ENCODE measurements at places on chromosomes 2 and 18.

- no peak for DNase-seq
Measured at GRCh38 chr18:77970814-77971213, 721.2 kb downstream of the GALR1 start.

GRCh38 chr2:55014962-55015939 lies 35.0 kb downstream of the RTN4 start:
- peak; percentile 87 for DNase-seq

GRCh38 chr2:240946654-240947053 lies 40.5 kb downstream of the CROCC2 start:
- peak; percentile 18 for DNase-seq

GRCh38 chr18:39033312-39033711 lies 1467.7 kb upstream of the CELF4 start:
- no peak for DNase-seq

DNA sequence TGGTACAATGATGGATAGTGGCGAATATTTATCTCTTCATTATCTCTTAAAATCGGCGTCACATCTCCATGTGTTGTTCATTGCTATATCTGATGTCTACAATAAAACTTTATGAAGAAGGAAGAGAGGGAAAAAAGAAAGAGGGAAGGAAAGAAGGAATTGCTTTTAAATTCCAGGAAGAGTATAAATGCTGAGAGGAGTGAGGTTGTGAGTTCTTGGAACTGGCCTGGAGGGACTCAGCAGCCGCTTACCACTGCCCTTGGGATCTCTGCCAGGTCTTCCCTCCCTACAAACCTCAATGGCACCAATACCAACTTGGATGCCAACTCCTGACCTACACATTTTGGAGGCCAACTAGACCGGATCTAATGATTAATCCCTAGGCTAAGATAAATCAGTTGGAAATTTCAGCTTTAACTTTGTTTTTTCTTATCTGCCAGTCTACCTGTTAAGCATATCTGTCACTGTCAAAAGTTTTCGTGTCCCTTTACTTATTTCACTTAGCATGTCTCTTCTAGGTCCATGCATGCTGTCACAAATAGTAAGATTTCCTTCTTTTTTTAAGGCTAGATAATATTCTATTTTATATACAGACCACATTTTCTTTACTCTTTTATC lies 9.8 kb downstream of the SCN9A start:
- peak; percentile 11 for DNase-seq

DNA sequence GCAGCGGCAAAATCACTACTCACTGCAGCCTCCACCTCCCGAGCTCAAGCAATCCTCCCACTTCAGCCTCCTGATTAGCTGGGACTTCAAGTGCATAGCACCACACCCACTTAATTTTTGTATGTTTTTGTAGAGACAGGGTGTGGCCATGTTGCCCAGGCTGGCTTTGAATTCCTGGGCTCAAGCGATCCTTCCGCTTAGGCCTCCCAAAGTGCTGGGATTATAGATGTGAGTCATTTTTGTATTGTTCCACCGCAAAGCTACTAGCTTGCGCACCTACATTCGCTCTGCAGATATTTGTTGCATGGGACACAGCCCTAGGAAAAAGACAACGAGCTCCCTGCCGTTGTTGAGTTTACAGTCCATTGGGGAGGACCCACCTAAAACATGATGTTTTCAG lies 173.5 kb upstream of the AGAP1 start:
- DNase-seq, result no peak

DNA sequence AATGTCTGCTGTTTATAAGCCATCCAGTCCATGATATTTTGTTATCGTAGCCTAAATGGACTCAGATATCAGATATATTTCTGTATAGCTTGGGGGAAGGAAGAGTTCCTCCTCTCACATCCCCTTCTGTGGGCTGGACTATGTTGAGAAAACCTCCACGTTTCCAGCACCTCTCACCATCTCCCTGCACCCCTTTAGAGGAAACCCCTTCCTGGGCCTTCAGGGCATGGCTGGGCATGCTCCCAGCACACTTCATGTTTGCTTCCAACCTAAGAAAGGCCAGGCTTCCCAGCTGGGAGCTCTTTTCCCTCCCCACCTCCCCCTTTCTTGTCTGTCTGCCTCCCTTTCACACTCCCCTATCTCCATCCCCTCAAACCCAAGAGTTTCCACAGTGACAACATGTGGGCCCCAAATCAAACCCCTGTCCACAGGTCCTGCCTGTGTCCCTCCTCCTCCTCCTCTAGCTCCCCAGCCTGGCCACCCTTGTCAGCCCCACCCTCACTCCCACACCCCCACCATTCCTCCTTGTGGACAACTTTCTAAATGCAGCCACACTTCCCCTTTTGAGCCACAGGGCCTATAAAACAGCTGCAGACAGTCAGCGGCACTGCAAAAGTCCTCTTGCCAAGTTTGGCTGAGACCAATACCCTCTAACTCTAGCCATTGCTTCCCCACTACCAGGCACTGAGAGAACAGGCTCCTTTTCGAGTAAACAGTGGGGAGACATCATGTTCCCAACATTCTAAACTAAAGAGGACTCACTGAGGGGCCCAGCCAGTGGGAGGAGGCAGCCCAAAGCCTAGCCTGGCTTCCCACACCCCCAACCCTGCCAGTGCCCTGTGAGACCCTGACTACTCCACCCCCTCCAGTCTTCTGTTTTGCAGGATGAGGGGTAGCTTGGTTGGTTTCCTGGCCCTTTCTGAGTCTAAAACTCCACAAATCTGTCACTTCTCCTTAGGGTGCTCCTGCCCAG lies 120.5 kb downstream of the ZFP36L2 start:
- peak; percentile 59 for DNase-seq

DNA sequence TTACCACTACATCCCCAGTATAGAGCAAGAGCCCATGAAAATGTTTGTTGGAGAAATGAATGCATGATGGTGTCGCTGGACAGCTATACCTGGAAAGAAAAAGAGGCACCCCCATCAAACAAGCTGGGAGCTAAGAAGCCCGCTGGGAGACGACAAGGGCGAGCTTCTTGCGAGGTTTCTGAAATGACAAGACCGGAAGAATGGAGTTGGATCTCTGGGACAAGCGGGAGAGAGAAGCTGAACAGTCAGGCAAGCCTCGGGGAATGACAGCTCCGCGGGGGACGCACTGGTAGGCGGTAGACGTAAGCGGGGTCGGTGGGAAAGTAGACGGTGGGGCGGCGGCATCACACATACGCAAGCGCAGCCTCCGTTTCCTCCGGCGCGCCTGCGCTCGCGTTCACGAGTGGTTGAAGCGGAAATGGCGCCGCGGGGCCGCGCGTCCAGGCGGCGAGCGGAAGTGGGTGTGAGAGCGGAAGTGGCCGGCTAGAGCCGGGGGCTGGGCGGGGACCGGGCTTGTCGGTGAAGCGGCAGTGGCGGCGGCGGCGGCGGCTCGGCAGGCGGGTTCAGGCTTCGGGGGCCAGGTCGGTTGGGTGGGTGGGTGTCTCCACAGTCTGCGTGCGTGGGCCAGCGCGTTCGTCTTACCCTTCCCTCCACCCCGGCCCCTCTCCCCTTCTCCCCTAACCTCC lies at the start of gene ARPC2:
Gene ARPC2, plus strand, starts transcription at position 516 of the 686 bp plus-strand sequence. CDS start 282 bp downstream, outside the sequence.
- DNase-seq, result peak; percentile 93

DNA sequence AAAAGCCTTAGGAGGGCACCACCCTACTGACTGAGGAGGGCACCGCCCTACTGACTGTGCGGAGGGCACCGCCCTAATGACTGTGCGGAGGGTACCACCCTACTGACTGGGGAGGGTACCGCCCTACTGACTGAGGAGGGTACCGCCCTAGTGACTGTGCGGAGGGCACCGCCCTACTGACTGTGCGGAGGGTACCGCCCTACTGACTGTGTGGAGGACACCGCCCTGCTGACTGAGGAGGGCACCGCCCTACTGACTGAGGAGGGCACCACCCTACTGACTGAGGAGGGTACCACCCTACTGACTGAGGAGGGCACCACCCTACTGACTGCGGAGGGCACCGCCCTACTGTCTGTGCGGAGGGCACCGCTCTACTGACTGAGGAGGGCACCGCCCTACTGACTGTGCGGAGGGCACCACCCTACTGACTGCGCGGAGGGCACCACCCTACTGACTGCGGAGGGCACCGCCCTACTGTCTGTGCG lies 150.2 kb upstream of the NFATC1 start:
- DNase-seq, result peak; percentile 4

- peak; percentile 41 for DNase-seq
Measured at GRCh38 chr2:108428286-108429009, 20.6 kb upstream of the GCC2 start.

DNA sequence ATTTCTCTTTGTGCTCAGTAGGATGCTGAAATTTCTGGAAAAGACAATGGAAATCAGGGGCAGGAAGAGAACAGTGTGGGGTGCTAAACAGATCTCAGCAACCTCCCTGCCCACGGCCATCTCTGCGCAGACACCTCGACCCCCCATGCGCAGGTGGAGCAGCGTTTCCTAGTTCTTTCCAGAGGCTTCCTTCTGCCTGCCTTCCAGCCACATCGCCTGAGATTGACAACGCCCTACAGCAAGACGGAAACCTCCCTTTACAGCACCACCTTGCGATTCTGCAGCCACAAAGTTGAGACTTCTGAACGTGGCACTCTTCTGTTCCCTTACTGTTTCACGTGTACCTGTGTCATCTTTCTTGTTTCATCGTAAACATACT lies 31.4 kb upstream of the CASP8 start:
- DNase-seq, result no peak

DNA sequence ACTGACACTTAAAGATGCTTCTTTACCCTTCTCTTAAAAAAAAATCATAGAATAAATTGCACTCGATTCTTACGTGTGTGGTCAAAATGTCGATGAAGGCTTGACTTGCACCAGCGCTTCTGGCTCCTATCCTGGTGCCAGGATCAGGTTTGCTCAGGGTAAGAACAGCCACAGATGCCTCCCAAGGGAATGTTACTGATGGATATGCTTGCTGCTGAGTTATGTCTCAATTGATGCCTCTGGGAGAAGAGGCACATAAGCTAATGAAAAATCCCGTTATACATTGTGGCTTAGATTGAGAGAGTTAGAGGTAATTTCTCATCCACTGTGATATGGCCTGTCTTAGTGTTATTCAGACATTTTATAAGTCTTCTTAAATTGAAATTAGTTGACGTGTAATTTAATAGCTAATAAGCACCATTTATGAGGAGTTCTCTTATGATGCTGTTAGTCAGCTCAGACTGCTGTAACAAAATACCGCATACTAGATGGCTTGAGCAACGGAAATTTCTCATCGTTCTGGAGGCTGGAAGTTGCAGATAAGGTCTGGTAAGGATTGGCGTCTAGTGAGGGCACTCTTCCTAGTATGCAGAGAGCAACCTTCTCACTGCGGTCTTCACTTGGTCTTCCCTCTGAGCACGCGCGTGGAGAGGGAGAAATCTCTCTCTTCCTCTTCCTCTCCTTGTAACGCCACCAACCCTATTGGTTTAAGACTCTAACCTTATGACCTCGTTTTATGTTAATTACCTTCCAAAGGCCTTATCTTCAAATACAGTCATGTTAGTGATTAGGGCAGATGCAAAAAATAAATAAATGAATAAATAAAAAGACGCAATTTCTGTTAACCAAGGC lies 116.6 kb upstream of the NOSTRIN start:
- no peak for DNase-seq

- peak; percentile 51 for DNase-seq
Measured at GRCh38 chr18:45662468-45662867, 47.2 kb downstream of the SLC14A2 start.

- peak; percentile 82 for DNase-seq
Measured at GRCh38 chr2:8821276-8822217, 15.9 kb downstream of the KIDINS220 start.
